Suppressor macrophage treated with lipopolysaccharide for 4 hours (primary cell): ENCODE measurements at places on chromosomes 3 and 15.

DNA sequence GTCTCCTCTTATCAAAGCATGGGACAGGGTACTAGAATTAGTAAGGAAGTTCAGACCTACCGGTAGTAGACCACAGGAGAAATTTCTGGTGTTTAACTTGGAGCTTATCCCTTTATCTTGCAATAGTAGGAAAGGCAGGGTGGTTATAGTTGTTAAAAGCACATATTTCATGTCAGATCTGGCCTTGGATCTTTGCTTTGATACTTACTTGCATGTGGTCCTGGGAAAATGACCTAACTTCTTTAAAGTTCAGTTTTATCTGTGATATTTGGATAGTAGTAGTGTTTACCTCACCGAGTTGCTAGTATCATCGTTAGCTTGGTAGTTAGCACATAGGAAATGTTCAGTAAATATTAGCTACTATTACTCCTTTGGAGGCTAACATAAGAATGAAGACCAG, 15.4 kb downstream of the EXOG start:
- DNase-seq, result no peak

DNA sequence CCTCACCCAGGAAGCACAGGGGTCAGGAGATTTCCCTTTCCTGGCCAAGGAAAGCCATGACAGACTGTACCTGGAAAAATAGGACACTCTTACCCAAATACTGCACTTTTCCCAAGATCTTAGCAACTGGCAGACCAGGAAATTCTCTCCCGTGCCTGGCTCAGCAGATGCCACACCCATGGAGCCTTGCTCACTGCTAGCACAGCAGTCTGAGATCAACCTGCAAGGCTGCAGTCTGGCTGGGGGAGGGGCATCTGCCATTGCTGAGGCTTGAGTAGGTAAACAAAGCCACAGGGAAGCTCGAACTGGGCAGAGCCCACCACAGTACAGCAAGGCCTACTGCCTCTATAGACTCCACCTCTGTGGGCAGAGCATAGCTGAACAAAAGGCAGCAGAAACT, 567.3 kb upstream of the LMCD1 start:
- DNase-seq, result no peak

DNA sequence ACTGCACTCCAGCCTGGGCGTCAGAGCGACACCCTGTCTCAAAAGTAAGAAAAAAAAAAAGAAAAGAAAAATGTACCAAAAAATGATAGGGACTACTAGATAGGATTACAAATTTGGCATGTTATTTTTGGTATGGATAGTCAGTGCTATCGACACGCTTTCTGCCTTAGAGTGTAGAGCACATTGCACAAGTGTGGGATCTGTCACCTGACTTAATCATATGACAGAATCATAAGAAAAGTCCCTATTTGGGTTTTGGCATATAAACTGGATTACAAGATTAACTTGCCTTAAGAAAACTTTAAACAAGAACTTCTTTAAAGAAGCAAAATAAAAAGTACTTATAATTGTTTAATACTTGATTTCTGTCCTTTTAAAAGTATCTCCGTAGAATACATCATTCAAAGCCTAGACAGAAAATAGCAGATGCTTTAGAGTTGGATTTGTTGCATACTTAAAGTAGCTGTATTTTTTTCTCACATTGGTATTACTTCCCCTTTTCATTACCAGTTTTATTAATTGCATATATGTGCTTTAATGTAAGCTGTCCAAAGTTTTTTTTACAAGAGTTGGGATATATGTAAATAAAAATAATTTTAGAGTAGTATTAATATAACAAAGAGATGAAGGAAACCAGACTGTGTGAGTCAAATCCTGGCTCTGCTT, 7.8 kb downstream of the ATP6V1A start:
- DNase-seq, result peak; percentile 69

GRCh38 chr3:48299746-48300712, 33.4 kb downstream of the SPINK8 start:
- peak; percentile 41 for DNase-seq

- no peak for DNase-seq
These were observed 7.3 kb downstream of the ALPK3 start for GRCh38 chr15:84824260-84825007.

DNA sequence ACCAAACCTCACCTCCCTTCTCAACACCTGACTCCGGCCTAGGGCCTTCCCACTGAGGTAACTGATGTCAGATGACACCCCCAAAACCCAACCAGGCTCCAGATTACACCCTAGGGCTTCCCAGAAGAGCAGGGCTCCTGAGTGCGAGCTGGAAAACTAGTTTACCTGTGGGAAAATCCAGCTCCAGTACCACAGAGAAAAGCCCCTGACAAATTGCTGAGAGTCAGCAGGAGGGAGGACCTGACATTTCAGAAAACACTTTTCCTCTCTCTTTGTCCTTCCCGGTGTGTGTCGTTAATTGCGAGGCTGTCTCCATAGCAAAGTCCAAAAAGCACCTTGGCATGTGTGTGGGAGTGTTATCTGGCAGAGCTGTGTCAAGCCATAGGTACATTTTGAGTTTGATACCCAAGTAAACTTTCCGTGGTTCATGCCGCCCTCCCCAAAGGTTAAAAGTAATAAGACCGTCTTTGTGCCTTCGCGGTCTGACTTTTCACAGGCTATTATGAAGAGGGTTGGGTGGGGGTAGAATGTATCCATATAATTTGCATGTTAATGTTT, 79.8 kb upstream of the FNDC3B start:
- DNase-seq, result no peak

DNA sequence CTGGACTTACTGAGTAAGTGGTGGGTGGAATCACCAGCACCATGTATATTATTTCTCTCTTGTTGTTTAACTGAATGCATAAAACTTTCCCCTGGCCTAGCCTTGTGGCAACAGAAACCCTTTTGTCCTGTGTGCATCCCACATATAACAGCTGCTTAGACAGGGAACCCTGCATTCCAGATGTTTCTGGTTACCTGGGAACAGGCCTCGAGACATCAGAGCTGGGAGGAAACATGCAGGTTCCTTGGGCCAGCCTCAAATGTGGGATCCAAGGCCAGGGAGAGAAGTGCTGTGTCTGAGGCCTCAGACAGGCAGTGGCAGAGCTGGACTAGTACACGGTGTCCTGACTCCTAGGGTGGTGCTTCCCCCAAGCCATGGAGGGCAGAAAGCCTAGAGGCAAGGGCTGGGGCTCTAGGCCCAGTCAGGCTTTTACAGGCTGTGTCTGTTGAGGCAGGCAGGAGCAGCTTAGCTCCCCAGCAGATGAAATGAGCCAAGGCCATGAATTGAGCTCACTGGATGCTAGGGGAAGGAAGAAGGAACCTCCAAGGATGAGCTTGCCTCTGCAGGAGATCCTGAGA, 57.7 kb downstream of the ITGA11 start:
- DNase-seq, result no peak

DNA sequence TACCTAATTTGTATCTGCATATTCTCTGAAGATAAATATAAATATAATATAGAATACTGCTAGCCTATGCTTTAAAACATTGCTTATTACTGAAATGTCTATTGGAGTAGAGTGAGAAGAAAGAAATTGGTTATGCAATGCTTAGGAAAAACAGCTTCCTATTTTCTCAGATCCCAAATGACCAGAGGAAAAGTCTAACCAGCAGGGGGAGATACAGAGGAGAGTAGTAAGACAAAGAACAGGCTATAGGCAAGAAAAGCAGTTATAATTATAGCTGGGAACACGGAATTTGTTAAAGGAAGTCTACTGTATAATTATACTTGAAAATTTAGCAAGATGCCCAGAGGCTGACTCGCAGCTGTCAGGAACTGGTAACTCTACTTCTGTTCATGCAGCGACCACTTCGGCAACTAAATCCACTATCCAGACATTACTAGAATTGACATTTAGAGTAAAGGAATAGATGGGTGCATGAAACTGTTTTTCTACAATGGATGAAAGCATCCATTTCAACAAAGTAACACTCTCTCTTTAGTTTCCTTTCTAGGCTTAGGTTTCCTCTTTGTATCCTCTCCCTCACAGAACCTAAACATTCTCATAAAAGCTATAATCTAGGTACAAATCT, 97.2 kb downstream of the TBC1D5 start:
- DNase-seq, result peak; percentile 81

GRCh38 chr15:83980637-83981036, 254.9 kb upstream of the GOLGA6L4 start:
- DNase-seq, result no peak

- no peak for DNase-seq
These were observed 106.9 kb upstream of the CD96 start for GRCh38 chr3:111434941-111435622.

- DNase-seq, result peak; percentile 79
These were observed 26.4 kb upstream of the ATP8B4 start for GRCh38 chr15:50145451-50145872.

DNA sequence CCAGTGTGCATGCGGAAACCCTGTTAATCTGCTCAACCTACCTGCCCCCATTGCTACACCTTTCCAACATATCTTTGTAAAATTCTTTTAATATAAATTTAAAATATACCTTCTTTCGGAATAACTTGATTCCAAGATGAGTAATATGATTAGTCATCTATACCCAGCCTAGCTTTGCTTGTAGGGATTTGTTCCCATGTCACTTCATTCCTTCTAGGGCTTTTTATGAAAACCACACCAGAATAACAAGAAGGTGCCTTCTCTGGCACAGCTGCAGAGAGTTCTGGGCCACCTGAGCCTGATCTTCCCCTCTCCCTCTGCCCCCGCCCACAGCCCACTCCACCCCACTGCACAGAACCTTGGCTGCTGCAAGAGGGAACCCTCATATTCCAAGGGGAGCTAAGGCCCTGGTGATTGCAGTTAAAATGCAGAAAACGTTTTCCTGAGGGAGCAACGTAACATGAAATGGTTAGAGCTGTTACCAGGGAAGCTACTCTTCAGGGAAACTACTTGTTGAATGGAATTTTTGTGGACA, 38.6 kb upstream of the HACD2 start:
- DNase-seq, result no peak

DNA sequence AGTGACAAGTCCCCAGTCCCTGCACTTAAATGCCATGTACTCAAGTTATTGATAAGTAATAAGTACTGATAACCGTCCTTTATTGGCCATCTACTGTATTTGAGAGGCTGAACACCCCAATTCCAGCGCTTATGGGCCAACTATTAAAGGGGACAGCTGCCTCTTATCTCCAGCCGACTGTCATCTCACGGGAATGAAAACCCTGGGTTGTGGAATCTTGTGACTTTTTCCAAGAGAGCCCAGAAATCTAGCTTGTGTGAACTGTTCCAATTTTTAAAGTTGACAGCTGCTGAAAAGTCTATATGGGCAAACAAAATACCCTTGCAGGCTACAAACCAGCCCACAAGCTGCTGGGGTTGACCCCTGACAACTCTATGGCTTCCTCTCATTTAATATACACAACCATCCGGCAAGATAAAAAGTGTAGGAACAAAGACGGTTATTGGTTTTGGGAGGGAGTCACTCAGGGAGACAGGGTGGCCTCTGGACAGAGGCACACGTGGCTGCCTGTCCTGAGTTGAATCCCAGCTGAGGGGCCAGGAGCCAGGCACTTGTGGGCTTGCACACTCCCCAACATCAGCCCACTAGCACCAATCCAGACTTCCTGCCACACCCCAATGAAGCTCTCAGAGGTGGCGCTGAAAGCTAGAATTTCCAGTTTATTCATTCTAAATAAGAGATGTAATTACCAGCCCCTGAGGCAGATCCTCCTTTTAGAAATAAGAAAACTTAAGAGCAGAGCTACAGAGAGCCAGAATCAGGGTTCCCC, 16.2 kb downstream of the SPSB4 start:
- no peak for DNase-seq

DNA sequence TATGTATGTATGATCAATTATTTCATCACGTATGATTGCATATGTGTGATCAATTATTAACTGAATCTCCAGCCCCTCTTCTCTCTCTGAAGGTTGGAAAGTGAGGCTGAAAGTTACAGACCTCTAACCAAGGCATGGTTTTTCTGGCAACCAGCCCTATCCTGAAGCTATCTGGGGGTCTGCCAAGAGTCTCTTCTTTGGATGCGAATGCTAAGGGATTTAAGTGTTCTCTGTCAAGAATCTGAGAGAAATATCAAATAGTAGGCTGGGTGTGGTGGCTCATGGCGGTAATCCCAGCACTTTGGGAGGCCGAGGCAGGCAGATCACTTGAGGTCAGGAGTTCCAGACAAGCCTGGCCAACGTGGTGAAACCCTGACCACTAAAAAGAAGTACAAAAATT, 8.1 kb downstream of the NKTR start:
- no peak for DNase-seq

DNA sequence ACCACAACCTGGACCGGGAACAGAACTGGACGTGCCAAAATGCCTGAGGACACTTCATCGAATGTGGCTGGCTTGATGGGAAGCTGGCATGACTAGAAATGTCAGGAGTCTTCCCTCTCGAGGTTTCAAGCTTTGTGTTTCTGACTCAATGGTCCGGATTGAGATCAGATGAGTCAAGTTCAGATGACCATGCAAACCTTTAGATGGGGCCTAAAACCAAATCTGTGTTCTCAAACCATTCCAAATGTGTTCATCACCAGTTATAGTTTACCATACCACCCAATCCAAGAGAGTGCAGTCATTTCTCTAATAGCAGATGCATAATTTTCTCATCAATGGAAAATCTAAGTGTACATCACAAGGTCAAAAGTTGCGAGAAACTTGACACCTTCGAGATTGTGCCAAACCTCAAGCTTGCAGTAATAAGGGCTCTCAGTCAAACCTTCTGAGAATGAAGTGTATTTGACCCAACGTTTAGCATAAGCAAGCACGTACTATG, 369.1 kb downstream of the RORA start:
- DNase-seq, result no peak

DNA sequence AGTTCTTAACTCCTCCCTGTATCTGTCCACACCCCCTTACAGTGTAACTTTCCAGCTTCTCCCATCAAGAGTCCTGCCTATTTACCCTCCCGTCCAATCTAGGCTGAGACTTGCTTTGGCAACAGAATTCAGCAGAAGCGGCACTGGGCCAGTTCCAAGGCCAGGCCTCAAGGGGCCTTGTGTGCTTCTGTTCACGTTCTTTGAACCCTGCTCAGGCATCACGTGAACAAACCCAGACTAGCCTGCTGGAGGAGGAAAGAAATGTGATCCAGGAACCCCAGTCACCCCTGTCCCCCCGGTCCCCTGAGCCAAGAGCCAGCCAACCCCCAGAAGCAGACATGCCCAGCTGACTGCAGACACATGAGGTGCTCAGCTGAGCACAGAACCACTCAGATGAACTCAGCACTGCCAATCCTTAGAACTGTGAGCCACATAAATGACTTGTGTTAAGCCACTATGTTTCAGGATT, 76.1 kb upstream of the DCLK3 start:
- DNase-seq, result no peak

DNA sequence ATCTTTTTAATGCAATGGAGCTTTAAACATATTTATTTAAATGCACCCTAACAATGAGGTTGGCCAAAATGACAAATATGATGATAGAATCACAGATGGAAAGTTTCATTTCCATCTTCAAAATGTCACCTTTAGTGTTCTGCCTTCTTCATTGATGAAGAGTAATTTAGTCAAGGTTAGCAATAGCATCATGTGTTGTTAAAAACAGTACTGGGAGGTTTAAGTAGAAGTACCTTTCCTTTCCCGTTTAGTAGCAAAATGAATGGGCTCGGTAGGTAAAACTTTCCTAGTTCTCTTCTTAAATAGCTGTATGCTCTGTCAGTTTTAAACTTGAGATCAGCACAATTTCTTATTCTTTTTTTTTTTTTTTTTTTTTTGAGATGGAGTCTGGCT, 35.1 kb downstream of the EIF2AK4 start:
- DNase-seq, result no peak
